ENCODE measurements at places on chromosomes 1 and 21. TPM values are rescaled to one million over a fixed set of nuclear protein-coding genes. Genes with fewer than 3 reads are reported as not detected.

Gene PADI6
- not detected for polyA plus RNA-seq

Gene ELK4
- polyA plus RNA-seq, result 3.2 TPM

GRCh38 chr1:246295968-246296367, 211.1 kb downstream of the SMYD3 start:
- no peak for DNase-seq

Gene TM2D1
- polyA plus RNA-seq, result 38.8 TPM

- DNase-seq, result no peak
Measured at GRCh38 chr21:37849506-37850102, 66.7 kb downstream of the KCNJ6 start.

DNA sequence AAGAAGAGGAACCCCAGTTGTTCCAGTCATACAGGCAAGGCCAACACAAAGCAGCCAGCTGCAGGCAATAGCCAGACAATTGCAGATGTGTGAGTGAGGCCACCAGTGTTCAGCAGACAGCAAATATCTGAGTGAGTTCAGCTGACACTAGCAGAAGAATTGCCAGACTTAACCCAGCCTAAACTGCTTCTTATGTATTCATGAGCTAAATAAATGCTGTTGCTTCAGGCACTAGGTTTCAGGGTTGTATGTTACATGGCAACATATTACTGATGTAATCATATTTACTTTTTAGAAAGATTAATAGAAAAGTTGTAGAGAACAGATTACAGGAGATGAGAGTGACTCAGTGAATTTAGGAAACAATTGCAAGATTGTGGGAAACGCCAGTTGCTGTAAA, 129.8 kb upstream of the CHODL start:
- no peak for DNase-seq

DNA sequence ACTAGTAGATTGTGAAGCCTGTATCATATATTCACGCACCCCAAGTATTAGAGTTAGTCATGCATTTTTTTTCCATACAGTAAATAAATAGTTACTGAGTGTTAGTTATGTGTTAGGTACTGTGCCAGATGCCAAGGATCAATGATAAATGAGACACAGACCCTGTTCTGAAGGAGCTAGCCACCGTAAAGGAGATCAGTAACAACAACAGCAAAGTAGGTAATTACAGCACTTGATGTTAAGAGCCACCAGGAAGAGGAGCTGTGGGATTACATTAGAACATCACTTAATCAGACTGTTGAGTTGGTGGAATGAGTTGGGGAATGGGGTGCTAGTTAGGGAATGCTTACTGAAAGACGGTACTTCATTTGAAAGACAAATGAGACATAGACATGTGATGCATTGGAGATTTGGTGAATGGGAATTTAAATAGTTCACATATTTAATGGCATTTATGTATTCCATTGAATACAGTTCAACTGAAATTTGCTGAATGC, 21.0 kb downstream of the PRKAA2 start:
- no peak for DNase-seq

DNA sequence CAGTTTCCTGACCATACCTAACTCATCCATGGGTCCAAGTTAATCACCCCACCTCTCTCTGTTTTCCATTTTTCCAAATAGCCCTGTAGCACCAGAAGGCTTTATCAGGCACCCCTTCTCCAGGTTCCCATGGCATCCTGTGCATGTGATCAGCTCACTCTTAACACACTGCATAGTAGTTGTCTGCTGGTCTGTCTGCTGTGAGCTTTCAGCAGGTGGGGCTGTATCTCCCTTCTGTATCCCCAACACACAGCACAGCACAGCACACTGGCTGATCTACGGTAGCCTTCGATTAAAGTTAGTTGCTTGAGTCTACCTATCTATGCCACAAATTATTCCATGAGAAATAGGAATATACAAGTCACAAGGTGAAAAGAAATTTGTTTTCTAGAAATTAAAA, 54.3 kb upstream of the C1orf198 start:
- no peak for DNase-seq

DNA sequence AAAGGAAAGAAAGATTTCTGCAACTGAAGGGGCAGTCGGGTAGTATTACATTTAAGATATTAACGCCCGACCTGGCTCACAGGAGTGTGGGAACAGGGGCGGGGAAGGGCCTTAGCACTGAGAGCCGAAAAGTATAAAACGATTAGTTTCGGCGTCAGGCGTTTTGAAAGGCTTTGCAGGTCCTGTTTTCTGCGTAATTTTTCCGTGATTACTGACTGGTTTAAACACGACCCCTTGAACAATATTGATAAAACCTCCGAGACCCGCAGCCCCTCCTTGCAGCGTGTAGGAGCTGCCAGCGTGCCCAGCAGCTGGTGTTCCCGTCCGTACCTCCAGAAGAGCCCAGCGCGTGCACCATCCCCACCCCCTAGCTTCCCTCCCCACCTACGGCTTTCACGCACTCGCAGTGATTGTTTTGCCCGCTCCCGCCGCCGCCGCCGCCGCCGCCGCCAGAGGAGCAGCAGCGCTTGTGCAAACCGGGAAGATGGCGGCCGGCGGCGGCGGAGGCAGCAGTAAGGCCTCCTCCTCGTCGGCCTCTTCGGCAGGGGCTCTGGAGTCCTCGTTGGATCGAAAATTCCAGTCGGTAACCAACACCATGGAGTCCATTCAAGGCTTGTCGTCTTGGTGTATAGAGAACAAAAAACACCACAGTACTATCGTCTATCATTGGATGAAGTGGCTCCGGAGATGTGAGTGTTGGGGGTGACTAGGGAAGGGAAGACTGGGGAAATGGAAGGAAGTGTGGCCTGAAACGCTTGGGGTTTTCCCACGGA, 470 bp downstream of the RPRD2 start:
- peak; percentile 82 for DNase-seq

GRCh38 chr1:207824691-207825408, 73.0 kb downstream of the CD46 start:
- DNase-seq, result no peak

- no peak for DNase-seq
Measured at GRCh38 chr1:24175033-24175755, 11.9 kb downstream of the IFNLR1 start.

Gene SKI
- polyA plus RNA-seq, result 0.86 TPM

DNA sequence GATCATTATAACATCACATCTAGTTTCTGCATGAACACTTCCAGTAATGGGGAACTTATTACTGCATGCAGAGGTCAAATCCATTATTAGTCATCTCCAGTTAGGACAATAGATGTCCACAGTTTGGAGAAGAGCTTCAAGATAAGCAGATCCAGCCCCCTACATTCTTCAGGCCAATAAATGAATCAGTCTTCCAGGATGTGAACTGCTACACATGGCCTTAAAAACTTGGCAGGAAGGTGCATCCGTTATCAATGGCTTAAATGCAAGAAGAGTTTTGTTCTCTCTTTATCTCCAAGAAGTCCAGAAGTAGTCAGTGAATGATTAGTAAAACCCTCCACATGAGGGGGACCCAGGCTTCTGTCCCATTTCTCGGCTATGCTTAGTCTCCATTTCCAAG, 70.8 kb downstream of the DMRTA2 start:
- DNase-seq, result no peak

Gene SPATA46
- not detected for polyA plus RNA-seq

Gene SLC6A9
- polyA plus RNA-seq, result not detected

- peak; percentile 56 for DNase-seq
Measured at GRCh38 chr1:231629132-231629531, 2.5 kb downstream of the DISC1 start.

Gene SEMA4A
- polyA plus RNA-seq, result 0.88 TPM

GRCh38 chr1:21497466-21498061, 11.7 kb upstream of the ALPL start:
- DNase-seq, result no peak

DNA sequence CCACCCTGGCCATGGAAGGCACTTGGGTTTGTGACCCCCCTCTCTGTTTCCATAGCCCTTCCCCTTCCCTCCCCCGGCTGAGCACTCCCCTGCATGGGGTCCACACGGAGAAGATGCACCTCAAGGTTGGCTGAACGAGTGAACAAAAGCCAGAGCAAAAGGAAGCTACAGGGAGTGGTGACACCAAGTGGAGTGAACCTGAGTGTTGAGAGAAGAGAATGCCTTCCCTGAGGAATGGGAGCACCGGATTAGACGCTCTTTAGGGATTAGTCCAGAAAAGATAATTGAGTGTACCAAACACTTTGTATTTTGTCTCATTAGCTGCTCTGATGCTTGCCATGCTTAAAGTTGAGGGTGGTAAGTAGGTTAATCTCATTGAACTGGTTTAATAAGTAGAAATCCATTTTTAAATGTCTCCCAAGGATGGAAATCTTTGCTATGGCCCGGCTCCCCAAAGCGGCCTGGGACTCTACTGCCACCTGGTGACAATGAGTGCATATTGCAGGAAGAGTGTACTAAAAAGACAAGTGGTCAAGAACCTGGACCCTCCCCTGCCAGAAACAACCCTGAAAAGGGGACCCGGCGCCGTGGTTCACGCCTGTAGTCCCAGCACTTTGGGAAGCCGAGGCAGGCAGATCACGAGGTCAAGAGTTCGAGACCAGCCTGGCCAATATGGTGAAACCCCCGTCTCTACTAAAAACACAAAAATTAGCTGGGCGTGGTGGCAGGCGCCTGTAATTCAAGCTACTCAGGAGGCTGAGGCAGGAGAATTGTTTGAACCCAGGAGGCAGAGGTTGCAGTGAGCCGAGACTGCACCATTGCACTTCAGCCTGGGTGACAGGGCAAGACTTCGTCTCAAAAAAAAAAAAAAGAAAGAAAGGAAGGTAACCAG, 150.6 kb upstream of the ZC3H12A start:
- DNase-seq, result no peak

- DNase-seq, result no peak
Measured at GRCh38 chr1:63326106-63326472, 3.7 kb downstream of the FOXD3 start.

DNA sequence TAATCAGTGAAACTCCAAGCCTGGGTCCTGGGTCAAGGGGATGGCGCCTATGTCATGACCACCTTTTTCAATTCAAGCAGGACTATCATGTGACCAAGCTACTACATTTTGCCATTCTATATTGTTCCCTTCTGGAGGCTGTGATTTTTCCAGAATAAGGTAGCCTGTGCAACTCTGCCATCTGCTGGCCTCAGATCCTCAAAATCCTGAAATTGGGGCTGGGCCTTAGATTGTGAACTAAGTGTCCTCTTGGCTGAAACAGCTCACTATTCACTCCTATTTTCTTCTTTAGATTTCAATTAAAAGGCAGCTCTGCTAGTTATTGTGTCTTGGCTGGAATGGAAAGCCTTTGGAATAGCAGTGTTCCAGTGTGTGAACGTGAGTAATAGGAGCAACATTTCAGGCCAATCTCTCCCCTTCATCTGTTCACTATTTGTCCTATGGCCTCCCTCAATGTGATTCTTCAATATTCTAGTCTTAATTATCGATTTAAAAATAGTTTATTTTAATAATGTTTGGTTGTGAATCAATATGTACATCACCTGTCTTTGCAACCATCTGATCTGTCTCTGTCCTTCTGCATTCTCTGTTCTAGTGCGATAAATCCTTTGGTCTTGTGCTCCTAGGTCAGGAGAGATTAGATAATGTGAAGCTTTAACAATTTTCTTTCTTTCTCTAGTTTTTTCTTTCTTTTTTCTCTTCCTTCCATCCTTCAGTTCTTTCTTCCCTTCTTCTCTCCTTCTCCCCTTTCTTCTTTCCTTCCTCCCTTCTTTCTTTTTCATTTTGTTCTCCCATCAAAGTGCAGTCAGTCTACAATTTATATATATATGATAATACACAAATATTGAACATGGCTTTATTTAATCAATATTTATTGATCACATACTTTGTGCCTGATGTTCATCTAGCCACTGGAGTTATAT, 69.8 kb downstream of the CR1 start:
- no peak for DNase-seq

Gene LIPI
- not detected for polyA plus RNA-seq

- DNase-seq, result peak; percentile 22
Measured at GRCh38 chr1:101259744-101260148, 22.9 kb downstream of the S1PR1 start.

DNA sequence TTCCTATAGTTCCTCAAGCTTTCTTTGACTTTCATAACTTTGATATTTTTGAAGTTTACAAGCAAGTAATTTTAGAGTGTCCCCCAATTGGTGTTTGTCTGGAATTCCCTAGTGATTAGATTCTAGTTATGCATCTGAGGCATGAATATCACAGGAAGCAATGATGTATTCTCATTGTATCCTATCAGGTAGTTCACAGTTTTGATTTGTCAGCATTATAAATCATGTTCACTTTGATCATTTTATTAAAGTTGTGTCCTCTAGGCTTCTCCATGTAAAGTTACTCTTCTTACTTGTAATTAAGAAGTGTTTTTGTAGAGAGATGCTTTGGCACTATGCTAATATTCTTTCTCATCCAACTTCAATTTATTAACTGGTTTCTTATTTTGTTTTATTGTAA, 53.0 kb downstream of the TYW3 start:
- DNase-seq, result no peak

DNA sequence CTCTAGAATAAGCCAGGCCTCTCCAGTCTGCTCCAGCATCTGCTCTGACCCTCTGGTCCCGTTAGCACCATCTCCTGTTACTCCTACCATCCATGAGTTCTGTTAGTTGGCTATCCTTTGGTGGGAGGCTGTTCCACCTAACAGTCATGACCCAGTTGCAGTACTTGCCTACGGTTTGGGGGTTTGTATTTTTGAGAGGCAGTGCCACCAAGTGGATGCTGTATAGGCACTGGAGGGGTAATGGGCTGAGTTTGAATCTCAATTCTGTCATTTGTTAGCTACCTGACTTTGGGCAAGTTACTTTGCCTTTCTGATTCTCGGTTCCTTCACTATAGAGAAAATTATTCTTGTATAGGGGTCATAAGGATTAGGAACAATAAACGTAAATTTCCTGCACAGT, 12.1 kb upstream of the C8B start:
- no peak for DNase-seq

DNA sequence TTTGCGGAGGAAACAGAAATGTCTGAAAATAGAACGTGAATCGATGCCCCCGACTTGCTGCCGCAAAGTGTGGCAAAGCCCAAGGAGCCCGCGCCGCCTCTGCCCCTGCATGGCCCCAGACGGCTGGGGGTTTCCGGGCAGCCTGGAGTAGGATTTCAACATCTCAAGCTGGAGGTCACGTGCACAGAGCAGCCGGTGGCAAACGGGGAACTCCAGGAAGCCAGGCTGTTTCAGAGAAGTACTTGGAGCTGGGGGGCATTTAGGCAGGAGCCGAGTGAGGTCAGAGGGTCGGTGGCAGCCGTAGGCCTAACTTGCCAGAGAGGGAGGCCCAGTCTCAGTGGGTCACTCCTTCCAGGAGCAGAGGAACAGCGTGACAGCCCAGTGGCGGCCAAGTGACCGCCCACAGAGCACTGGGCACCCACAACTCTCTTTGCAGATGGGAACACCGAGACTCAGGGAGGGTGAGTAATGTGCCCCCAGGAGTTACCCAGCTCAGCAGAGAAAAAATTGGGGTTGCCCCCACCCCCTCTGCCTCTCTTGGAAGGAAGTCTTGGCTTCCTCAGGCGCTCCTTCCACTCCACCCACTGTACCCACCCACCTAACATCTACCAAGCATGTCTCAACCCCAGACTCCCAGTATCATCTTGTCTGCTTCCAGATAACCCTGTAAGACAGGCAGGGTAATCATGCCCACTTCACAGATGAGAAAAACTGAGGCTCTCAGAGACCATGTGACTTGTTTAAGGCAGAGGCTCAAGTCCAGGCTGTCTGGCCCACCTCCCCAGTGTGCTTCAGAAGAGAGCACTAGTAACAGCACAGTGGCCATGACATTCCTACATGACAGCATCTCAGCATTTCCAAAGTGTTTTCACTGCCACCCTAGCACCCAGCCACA, 179.4 kb downstream of the HIVEP3 start:
- peak; percentile 51 for DNase-seq

- no peak for DNase-seq
Measured at GRCh38 chr21:43654806-43655489, 4.3 kb downstream of the HSF2BP start.

GRCh38 chr1:109821831-109822745, 58.4 kb upstream of the EPS8L3 start:
- DNase-seq, result no peak

Gene SPRR2E
- not detected for polyA plus RNA-seq

Gene AMY2A
- polyA plus RNA-seq, result not detected
